ENCODE measurements at places on chromosomes 7 and 10.
A peak's percentile ranks its signal among the peaks of the same experiment; 100 is the strongest.

DNA sequence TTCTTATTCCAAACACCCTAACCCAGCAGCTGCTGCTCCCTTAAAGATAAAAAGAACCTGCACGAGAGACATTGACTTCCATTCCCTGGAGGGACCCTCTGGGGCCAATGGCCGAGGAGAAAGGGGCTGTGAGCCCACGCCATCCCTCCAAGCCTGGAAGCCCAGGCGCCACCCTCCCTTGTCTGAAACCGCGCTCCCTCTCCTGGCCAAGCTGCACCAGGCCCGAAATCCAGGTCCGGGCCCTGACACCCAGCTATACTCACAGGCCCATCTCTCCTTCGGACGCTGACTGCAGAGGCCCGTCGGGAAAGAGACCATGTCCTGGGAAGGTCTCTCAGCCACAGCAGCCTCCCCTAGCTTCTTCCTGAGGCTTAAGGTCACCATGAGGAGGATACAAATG, 196.5 kb downstream of the PTPRN2 start:
- DNase-seq: no peak

DNA sequence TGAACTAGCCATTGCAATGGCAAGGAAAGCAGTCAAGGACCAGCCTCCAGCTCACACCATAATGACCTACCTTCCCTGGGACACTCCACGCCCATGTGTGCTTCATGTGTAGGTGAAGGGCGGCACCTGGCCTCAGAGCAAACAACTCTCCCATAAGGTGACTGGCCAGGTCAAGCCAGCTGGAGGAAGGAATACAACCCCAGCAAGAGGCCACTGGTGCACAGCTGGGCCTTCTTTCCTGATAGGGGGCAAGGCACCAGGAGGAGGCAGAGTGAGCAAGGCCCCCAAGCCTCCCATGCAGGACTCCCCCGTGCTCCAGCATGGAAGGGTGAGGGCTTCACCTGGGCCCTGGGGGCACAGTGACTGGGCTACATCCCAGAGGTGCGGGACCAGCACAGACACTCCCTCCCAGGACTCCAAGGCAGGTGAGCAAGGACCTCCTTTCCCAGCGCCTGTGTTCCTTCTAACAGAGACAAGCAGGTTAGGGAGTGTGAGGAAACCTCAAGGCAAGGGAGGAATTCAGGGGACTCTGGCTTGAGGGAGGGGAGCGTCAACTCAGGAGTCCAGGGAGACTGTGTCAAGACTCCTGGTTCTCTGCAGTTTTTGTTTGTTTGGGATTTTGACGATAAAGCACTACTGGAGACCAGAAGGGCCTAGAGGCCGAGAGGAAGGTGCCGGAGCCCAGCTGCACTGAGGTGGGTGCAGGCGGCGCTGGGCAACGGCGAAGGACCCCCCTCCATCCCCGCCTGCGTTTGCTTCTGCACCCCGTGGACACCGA, 1.7 kb downstream of the PTPRN2 start:
- no peak for DNase-seq

DNA sequence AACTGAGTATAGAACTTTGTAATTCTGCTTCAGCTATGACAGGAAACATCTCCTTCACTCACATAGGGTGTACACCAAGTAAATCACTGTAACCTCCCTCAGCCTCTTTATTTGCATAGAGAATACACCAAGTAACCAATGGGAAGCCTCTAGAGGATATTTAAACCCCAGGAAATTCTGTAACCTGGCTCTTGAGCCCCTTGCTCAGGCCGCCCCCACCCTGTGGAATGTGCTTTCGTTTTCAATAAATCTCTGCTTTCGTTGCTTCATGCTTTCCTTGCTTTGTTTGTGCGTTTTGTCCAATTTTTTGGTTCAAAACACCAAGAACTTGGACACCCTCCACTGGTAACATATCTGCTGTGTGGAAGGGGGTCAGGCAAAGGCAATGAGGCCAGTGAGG, 60.2 kb downstream of the CLRN3 start:
- no peak for DNase-seq

GRCh38 chr10:92847202-92847864, 987 bp upstream of the EXOC6 start:
- no peak for DNase-seq

GRCh38 chr10:13563481-13564445, 23.0 kb upstream of the PRPF18 start:
- DNase-seq: no peak

GRCh38 chr7:16114633-16115032, 306.7 kb downstream of the CRPPA start:
- no peak for DNase-seq

DNA sequence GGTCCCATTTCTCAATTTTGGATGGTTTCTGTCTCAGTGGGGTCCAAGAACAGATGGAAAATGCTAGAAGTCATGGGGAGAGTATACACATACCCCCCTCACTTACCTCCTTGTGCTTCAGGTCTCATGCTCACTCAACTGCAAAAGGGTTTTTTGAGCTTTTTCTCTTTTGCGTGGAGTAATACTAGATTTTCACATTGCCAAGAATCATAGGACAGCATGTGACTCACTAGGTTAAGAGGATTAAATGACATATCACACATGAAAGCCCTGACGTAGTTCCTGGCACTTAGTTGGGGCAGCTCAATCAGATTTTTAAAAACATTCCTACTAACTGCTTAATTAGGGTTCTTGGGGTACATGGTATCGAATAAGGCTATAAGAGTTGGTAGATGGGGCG, 4.5 kb downstream of the PI4K2A start:
- no peak for DNase-seq

DNA sequence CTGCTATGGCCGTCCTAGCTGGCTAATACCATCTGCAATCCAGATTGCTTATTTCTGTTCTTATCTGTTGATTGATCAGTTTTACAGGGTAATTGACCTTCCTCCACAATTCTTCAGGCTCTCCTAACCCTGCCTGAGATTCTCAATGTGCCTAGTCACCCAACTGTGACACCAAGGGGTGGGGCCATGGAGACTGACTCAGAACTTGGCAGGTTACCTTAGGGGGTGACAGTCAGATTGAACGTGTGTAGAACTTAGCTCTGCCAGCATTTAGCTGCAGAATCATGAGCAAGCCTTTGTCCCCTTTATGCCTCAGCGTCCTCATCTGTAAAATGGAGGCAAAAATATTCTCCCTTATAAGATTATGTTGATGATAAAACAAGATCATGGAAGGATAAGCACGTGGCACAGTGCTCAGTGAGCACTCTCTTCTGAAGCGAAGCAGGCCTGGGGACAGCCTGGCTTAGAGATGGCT, 19.1 kb upstream of the LEP start:
- DNase-seq: peak; percentile 5

DNA sequence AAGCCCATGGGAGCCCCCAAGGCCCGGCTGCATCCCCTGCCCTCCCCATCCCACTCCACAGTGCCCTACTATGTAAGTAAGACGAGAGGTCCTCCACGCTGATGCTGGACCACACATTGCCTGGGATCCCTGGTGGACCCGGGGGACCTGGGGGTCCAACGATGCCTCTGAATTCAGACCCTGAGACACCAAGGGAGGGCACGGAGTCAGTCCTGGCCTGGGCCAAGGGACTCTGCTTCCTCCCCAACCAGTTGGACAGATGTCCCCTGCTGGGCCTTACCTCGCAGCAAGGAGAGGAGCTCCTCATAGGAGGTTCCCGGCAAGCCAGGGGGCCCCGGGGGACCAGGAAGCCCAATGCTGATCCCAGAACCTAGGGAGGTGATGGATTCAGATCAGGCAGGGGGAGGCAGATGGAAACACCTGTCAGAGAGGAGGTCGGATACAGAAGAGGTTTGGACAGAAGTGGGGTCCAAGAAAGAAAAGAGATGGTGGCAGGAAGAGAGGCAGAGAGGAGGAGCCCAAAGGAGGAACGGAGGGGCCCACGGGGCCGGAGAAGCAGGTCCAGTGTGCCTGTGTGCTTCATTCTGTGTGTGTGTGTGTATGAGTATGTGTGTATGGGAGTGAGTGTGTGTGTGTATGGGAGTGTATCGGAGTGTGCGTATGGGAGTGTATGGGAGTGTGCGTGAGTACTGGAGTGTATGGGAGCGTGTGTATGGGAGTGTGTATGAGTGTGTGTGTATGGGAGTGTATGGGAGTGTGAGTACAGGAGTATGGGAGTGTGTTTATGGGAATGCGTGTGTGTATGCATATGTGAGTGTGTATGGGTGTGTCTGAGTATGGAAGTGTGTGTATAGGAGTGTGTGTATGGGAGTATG, 50.2 kb downstream of the COL17A1 start:
- no peak for DNase-seq

DNA sequence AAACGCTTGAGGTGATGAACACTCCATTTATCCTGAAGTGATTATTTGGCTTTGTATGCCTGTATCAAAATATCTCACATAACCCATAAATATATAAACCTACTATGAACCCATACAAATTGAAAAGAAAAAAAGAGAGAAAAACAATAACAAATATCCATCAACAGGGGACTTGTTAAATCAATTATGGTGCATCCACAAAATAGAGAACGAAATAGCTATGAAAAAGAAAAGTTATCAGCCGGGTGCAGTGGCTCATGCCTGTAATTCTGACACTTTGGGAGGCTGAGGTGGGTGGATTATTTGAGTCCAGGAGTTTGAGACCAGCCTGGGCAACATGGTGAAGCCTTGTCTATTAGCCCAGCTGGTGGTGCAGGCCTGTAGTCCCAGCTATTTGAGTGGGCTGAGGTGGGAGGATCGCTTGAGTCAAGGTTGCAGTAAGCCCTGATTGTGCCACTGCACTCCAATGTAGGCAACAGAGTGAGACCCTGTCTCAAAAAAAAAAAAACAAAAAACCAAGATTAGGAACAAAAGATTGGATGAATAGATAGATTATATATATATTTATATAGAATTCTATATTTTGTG, 30.6 kb upstream of the IFRD1 start:
- DNase-seq: no peak

DNA sequence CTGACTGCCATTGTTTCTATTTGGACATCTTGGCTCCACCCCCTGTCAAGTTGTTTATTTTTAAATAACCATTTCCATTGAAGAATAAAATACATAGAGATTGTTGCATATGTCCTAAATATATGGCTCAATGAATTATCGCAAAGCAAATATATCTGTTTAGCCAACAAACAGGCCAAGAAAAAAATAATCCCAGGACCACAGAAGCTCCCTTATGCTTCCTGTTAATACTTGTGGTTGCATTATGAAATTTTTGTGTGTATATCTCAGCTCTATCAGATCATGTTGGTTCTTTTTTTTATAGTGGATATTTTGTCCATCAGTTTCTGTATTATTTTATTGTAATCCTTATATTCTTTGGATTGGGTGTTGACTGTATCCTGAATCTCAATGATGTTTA, 53.4 kb upstream of the CYP2C8 start:
- no peak for DNase-seq

- DNase-seq: no peak
These were observed 92.8 kb downstream of the ZRANB1 start for GRCh38 chr10:125034675-125035074.

- DNase-seq: no peak
These were observed 131.9 kb downstream of the CDH23 start for GRCh38 chr10:71528371-71529206.

DNA sequence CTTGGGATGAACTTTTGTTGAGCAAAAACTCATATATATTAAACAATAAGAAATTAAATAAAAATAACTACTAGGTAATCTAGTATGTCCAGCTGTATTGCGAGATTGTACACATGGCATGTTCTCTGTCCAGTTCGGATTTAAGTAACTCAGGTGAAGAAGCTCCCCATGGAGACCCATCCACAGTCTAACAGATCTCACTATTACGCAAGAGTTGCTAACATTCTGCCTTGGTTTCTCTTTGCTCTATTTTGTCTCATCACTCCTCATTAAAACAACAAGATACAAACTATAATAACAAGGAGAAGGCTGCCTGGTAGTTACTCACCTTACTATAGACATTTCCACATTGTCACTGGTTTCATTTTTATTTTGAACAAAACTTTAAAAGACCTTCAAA, 1372.3 kb upstream of the CELF2 start:
- DNase-seq: no peak

DNA sequence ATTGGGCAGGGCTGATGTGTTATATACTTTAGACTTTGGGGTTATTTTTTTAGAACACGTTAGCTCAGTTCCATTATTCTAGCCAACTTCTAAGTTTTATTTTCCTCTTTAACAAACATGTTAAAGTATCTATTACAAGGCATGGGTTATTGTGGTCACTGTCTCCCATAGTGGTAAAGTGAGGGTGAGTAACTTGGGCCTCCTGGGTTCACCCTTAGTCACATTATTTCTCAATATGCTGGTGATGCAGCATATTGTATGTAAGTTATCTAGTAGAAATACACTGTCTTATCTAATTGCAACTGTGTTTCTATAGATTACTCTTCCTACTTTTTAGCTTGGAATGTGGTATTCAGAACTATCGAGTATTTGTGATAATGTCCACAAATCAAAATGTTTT, 65.9 kb downstream of the BBS9 start:
- DNase-seq: no peak

GRCh38 chr7:95780665-95781064, 8.3 kb downstream of the DYNC1I1 start:
- DNase-seq: no peak

GRCh38 chr7:132045481-132045980, 489.1 kb upstream of the PODXL start:
- no peak for DNase-seq

DNA sequence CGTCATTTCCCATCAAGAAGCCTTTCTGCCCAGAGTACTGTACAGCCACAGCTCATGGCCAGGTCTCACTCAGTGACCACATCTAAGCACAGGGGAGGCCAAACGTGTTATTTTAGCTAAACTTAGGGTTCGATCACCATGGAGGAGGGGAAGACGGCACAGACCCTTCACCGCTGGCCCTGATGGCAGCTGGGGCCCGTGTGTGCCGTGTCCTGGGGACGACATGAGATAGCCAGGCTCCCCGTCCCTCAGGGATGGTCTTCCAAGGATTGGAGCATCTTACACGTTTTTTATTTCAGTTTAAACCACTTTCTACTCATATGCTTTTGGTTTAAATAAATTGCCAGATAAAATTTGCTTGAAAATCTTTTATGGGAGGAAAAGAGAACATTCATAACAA, 512.9 kb downstream of the DNAJB6 start:
- no peak for DNase-seq

DNA sequence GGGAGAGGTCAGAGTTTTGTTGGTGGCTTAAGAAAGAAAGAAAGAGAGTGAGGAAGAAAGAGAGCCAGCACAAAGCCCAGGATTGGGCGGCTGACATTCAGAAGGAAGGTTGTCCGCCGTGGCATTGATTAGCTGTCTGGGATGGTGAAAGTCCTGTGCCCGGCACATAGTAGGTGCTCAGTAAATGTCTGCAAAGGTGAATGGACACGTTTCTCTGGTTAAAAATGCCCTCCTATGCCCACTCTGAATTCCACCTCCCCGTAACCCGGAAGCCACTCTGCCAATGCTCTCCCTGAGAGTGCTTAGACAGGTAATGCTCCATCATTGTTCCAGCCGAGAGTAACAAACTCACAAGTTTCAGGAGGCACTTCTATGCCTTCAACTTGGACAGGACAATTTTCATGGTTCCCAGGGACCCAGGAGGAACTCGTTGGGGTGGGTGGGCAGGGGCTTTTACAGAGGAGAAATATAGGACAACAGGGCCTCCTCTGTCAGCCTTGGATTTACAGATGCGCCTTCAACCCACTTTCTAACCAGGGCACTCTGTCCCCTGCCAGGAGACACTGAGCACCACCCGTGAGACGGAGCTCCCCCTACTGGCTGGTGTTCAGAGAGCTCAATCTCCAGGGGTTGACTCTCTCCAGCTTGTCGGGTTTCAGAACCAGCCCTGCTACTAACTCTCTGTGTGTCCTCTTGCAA, 411.5 kb upstream of the ZMIZ1 start:
- peak; percentile 66 for DNase-seq

Measured in activated CD4-positive, alpha-beta T cell treated with anti-CD3 and anti-CD28 coated beads, Interleukin-2, Interleukin-4, amounts not matched to agents 100 ng/mL and 50 ng/mL, durations not matched to agents 16 hours and 8 hours (primary cell).